ENCODE measurements at places on chromosomes 5 and 9.

DNA sequence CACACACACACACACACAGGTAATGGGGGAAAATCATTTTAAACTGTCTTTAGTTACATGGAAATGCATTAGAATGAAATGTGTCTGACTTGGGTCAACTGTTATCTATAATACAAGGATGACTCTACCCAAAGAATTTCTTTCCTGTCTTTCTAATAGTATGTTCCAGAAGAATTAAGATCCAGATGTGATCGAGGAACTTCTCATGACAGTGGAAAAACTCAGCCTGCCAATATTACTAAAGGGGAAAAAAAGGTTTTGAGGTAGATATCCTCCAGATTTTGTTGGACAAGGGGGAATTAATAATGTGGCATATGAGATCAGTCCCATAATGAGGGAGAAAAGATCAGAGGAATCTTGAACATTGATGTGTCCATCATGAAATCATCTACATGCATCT lies 190.6 kb upstream of the MAP3K1 start:
- DNase-seq, result no peak

GRCh38 chr5:98227489-98227888 lies 546.0 kb upstream of the RGMB start:
- no peak for DNase-seq

- DNase-seq, result no peak
Observed at GRCh38 chr5:90909940-90910339, 351.3 kb downstream of the ADGRV1 start.

GRCh38 chr5:68376935-68377334 lies 161.4 kb downstream of the PIK3R1 start:
- no peak for DNase-seq

- no peak for DNase-seq
Observed at GRCh38 chr5:173902334-173902733, 14.2 kb downstream of the CPEB4 start.

- DNase-seq, result no peak
Observed at GRCh38 chr5:135486131-135487036, 34.2 kb upstream of the TIFAB start.

- no peak for DNase-seq
Observed at GRCh38 chr9:129834489-129835127, 467 bp downstream of the C9orf78 start.

DNA sequence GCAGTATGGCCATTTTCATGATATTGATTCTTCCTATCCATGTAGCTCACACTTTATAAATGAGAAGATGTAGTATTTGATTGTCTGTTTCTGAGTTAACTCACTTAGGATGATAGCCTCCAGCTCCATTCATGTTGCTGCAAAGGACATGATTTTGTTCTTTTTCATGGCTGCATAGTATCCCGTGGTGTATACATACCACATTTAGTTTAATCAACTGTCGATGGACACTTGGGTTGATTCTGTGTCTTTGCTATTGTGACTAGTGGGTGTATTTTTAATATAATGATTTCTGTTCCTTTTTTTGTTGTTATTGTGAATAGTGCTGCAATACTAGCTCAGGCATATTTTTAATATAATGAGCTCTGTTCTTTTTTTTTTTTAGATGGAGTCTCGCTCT lies 560.3 kb upstream of the ZNF608 start:
- no peak for DNase-seq

- DNase-seq, result no peak
Observed at GRCh38 chr5:148372893-148373292, 10.9 kb upstream of the FBXO38 start.

GRCh38 chr9:133141833-133142595 lies 21.0 kb upstream of the RALGDS start:
- DNase-seq, result no peak

GRCh38 chr9:16044579-16044881 lies 491.7 kb downstream of the CCDC171 start:
- no peak for DNase-seq

- no peak for DNase-seq
Observed at GRCh38 chr5:179869641-179870402, 11.2 kb upstream of the MRNIP start.

- no peak for DNase-seq
Observed at GRCh38 chr9:13688223-13688989, 408.9 kb upstream of the MPDZ start.

DNA sequence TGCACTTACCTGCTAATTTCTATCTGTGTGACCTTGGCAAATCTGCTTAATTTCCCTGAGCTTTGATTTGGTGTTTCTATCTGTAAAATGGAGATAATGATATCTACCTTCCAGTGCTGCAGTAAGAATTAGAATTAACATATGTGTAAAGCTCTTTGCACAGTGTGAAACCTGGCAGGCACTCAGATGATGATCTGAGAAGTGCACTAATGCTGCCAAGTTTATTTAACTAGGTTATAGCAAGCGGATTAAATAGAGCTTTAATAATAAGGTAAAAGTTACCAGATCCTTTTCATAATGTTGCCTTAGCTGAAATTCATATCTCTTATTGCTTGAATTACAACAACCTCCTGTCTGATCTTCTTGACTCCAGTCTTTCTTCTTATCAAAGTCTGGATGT lies 315.3 kb upstream of the CD180 start:
- no peak for DNase-seq

DNA sequence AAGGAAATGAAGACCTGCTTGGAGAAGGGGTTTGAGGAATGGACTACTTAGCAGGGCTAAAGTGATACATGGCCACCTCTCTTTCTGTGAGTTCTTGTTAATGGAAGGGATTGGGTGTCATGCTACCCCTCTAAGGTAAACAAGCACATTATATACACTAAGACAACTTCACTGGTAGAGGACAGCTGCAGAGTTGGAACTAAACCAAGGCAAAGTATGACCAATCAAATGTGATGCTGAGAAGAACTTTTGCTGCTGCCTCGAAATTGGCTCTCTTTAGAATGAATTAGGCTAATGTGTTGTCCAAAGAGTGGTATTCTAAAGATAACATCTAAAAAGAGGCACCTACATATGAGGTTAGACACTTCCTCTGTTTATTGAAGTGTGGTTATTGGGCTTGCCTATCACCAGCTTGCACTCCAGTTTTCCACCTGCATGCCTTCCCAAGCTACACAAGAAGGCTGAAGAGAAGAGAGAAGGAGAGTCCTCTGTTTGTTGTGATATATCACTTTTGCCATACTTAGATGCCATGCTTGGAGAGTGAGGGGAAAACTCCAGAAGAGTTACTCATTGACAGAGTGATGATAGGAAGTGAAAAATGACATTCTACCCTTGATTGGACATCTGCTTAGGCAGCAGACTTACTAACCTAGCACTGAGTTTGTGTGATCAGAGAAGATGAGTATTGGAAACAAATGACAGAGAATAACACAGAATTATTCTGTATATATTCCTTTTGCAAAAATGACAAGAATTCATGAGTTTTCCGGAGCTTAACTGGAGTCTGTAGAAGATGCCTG lies 536.1 kb downstream of the ZNF608 start:
- DNase-seq, result no peak

- no peak for DNase-seq
Observed at GRCh38 chr5:168027007-168027406, 264.4 kb upstream of the WWC1 start.

GRCh38 chr5:75062925-75063531 lies 10.7 kb upstream of the GCNT4 start:
- no peak for DNase-seq

DNA sequence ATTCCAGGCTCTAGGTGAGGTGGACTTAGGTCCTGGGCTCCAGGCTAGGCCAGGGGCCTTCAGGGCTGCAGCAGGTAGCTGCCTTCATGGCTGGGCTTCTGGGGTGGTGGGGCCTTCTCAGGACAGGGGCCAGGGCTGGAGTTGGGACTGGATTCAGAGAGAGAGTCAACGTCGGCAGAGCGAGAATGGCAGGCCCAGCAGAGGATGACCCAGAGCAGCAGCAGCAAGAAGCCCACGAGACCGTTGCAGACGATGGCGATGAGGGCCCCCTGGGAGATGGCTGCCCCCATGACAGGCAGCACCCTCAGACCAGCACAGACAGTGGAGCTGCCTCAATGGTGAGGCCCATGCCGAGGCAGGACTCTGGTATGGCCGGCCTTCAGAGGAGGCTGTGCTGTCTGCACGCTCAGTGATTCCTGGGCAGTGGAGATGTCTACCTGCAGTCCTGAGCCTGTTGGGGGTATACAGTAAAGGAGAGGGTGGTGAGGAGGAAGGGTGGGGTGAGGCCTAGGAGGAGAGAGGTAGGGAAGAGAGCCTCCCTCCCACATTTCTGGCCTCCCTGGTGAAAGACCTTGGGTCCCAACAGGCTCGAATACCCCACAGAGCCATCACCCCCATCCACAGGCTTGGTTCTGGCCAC lies 1.3 kb downstream of the ENHO start:
- no peak for DNase-seq

DNA sequence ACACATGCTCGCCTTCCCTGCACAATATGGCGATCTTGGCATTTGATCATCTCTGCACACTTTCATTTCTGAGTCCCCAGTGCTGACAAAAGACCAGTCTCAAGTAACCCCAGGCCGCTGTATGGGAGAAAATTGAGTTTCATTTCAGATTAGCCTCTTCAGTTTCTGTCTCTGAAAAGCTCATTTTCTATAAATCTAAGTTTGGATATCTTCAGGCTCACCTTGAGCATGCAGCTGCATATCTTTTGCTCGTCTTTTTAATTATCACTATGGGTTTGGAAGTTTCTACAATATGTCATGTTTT lies 169.1 kb upstream of the MAST4 start:
- no peak for DNase-seq

DNA sequence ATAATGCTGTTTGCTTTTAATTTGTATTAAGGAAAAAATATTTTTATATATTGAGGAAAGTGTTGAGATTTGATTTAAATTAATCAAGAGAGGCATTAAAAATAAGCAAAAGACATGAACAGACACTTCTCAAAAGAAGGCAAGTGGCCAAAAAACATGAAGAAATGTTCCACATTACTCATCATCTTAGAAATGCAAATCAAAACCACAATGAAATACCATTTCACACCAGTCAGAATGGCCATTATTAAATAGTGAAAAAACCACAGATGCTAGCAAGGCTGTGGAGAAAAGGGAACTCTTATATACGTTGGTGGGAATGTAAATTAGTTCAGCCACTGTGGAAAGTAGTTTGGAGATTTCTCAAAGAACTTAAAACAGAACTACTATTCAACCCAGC lies 45.9 kb downstream of the RANBP17 start:
- DNase-seq, result no peak

- DNase-seq, result no peak
Observed at GRCh38 chr9:14133394-14133793, 180.5 kb downstream of the NFIB start.

GRCh38 chr9:98182889-98183599 lies 9.4 kb downstream of the CORO2A start:
- no peak for DNase-seq

DNA sequence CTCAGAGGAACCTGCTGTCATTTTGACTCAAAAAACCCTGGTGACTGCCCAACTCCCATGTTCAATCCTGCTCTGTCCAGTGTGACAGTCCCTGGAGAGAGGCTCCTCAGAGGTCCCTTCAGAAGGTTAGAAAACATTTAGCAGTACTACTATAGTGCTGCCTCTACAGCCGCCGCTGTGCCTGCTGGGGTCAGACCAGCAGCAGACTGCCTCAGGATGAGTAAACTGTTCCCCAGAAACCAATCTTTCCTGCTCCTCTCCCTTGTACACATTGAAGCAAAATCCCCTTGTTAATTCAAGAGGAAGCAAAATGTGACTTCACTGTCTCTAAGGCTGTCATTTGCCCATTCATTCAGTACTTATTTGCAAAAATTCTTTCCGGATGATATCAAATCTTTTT lies 94.8 kb upstream of the SMARCA2 start:
- no peak for DNase-seq

DNA sequence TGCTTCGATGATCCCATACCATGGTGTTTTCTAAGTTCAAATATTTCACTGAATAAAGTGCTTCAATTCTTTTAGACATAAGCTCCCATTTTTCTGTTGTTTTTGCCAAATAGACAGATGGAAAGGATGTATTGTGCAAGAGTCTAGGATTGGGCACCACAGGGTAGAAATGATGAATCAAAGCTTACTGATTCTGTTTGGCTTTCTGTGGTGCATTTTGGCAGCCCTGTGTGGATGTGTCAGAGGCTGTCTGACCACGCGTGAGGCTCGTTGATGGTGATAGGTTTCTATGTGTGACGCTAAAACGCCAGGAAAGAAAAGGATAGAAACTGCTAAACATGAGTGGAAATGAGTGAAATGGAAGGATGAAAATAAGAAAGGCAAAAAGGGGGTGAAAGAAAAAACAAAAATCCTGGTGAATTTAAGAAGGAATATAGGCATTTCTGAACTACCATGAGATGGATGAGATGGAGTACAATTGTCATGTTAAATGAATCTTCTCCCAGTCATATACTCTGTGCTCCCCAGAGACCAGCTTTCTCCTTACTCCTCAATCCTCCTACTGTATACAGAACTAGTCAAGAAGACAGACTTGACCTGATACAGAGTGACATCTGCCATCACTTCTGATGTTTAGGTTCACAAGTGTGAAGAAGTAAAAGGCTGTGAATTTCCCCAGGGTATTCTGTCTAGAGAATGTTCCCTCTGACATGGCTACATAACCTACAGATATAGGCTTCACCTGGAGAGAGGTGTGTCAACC lies 54.4 kb downstream of the ANKH start:
- no peak for DNase-seq

DNA sequence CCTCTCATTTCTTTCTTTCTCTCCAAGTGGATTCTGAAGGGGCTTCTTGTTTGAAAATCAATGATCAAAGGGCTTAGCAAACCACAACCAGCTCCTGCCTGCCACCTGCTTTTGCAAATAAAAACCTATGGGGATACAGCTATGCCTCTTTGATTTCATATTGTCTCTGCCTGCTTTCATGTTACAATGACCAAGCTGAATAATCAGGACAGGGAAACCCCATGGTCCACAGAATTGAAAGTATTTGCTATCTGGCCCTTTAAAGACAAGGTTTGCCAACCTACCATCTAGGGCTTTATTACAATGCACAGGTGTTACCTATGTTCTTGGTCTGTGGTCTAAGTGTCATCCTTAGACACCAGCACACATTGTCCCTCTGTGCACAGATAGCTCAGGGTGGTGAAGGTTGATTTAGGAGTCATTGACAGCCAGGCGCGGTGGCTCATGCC lies 28.8 kb upstream of the PLIN2 start:
- no peak for DNase-seq

DNA sequence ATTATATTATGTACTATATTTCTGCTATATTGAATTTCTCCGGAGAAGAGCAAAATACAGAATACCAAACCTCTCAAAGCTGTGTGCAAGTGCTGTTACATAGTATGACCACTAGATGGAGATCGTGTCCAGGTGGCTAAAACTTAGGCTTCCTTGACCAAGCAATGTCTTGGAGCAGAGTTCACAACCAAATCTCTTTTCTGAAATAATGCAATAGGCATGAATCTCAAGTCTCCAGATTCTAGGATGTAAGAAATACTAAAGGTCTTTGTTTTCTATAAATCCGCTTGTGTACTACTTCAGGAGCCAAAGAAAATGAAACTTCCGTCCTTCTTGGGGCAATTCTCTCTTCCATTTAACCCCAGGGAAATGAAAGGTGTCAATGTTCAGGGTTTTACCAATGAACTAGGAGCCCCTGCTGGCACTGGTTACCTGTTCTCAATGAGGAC lies 181.5 kb upstream of the RAI14 start:
- no peak for DNase-seq
